ENCODE measurements at places on chromosomes 11 and 22. TPM values are rescaled to one million over a fixed set of nuclear protein-coding genes. Genes with fewer than 3 reads are reported as not detected.

FDX1 gene
- total RNA-seq: 10.2 TPM

DNA sequence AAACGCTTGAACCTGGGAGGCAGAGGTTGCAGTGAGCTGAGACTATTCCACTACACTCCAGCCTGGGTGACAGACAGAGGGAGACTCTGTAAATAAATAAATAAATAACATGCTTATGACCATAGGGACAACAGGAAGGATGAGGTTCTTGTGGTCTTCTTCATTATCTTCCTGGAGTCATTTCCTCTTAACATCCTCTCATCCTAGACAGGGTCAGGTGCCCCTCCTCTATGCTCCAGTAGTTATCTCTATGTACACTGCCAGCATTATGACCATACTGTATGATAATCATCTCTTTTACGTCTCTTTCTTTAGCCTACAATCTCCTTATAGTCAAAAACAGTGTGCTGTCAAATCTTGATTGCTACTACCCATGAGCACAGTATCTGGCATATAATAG is 17.7 kb downstream of the RAB30 start:
- no peak overlapping the region for H3K27ac ChIP-seq
- H3K36me3 ChIP-seq: no peaks in the 10 kb centered on the region
- H3K27me3 ChIP-seq: no peaks in the 10 kb centered on the region
- peaks cover 13% of the 10 kb centered on the region for H3K4me1 ChIP-seq
- H3K4me3 ChIP-seq: no peak overlapping the region

DNA sequence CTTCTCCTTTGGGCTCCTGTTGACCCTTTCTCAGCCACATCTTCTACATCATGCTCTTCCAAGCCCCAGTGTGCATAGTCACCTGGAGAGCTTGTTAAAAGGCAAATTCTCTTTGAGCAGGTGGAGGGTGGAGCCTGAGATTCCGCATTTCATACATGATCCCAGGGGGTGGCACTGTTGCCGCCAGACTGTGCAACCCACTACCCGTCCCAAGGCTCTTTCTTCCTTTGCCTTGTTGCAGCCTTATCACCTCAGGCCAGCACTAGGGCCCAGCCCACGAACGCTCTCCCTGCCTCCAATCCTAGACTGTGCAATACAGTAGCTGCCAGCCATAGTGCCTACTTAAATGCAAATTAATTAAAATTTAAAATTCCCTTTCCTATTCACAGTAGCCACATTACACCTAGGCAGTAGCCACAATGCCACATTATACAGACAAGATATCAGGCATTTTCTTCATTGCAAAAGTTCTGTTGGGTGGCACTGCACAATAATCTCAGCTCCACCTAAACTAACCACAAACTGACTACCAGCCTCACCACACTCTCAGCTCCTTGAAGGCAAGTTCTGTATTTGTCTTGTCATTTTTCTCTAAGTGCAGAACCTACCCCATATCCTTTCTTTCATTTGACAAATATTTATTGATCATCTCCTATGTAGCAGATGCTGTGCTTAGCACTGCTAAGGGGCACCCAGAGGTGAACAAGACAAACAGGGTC is 4.6 kb upstream of the KCNJ5 start:
- no peak for DNase-seq
- H3K4me3 ChIP-seq: no peak overlapping the region
- no peak overlapping the region for H3K27ac ChIP-seq
- H3K36me3 ChIP-seq: no peaks in the 10 kb centered on the region
- H3K4me1 ChIP-seq: peaks cover 13% of the 10 kb centered on the region
- H3K27me3 ChIP-seq: peaks cover 59% of the 10 kb centered on the region

DNA sequence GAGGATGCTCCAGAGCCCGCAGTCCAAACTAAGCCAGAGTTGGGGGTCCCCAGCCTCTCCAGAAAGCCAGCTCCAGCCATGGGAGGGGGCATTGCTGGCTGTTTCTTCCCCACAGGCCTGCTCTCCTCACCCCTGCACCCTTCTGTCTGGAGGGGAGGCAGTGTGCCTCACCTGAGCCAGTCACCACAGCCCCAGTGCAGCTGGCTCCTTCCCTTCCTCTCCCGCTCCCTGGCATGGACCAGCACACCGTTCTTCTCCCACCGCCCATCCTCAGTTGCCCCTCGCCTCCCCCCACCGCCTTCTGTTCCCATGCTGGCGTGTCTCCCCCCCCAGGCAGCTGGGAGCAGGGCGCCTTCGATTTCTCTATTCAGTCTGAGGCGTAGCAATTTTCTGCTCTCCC is 110.5 kb upstream of the THY1 start:
- H3K36me3 ChIP-seq: no peaks in the 10 kb centered on the region
- H3K27me3 ChIP-seq: peaks cover 2% of the 10 kb centered on the region
- no peaks in the 10 kb centered on the region for H3K4me1 ChIP-seq
- no peak for DNase-seq
- H3K4me3 ChIP-seq: no peak overlapping the region
- H3K27ac ChIP-seq: no peak overlapping the region

DNA sequence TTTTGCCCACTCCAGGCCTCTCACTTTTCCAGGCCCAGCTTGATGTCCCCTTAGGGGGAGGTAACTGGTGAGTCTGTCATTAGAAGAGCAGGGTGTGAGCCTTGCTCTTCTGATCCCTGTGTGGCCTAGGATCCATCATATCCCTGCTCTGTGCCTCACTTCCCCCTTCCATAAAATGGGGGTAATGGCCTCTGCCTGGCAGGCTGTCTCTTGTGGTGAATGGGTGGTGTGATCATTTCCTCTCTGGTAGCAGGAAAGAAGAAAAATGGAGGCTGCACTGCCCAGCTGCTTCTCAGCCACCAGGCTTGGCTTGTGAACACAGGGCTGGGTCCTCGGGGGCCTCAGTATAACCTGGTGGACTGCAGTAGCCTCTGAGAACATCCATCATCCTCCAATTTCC is 5.6 kb downstream of the ARHGEF17 start:
- H3K4me3 ChIP-seq: no peak overlapping the region
- no peaks in the 10 kb centered on the region for H3K36me3 ChIP-seq
- H3K27ac ChIP-seq: no peak overlapping the region
- peaks cover 9% of the 10 kb centered on the region for H3K4me1 ChIP-seq
- H3K27me3 ChIP-seq: peaks cover 8% of the 10 kb centered on the region

KIF18A gene
- 5.3 TPM for total RNA-seq

DNA sequence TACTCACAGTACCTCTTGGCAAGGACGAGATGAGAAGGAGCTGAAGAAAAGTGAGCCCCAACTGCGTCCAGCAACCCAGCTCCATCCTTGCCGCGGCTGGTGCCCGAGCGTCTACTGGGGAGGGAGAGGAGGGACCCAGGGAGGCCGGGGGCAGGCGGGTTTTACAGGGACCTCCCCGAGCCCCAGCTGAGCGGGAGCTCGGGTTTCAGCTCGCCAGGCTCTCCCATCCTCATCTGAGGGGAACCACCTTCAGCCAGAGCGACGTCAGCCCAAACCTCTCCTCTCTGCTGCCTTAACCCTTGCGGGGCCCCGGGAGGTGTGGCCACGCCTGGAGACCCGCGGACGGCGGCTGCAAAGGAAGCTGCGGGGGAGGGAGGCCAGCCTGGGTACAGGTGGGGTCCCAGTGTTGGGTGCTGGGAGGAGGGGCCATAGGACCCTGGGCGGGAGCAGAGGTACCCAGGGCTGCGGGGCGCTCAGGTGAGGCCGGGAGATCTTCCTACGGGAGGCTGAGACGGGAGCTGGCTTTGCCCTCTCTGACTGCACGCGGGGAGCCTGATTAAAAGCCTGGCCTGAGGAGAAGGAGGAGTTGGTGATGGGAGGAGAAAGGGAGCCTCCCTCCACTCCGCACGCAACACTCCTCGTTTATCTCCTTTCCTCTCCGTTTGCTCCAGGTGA is at the start of gene PAMR1:
Gene PAMR1, minus strand, starts transcription at position 116 of the 675 bp plus-strand sequence. Its CDS starts 31 bp downstream, at position 85.
- H3K27me3 ChIP-seq: peaks cover 40% of the 10 kb centered on the region
- no peak within 1 kb of the TSS for H3K27ac ChIP-seq
- no peak within 1 kb of the TSS for H3K4me3 ChIP-seq
- DNase-seq: no peak
- H3K4me1 ChIP-seq: peaks cover 6% of the 10 kb centered on the region
- no peaks in the 10 kb centered on the region for H3K36me3 ChIP-seq

GRCh38 chr11:57237204-57237681 is at the start of gene APLNR:
Gene APLNR (minus strand): TSS chr11:57237250. CDS start chr11:57237004, 246 bp downstream.
- no peak within 1 kb of the TSS for H3K27ac ChIP-seq
- H3K4me3 ChIP-seq: no peak within 1 kb of the TSS
- H3K27me3 ChIP-seq: peaks cover 30% of the 10 kb centered on the region
- H3K4me1 ChIP-seq: no peaks in the 10 kb centered on the region

DNA sequence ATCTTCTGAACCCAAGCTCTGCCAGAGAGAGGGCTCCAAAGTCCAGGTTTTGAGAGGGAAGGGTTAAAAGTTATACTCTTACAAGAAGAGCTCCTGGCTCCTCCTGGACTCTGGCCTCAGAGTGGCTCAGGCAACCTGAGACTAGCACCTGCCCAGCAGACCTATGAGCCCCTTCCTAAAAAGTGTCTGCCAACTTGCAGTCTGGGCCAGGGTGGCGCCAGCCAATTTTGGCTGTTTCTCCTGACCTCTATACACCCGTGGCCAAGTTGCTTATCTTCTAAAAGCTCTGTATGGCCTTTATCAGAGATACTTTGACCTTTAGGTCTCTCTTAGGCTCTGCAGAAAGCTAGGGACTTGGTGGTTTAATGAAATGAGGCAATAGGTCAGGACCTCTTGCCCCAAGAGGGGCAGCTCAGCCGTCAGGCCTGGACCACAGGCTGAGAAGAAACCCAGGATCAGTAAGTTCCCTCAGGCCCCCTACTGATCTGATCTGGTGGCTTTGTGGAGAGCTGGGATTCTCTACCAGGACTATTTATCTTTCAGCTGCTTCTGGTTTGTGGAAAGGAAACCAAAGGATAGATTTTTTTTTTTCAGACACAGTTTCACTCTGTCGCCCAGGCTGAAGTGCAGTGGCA is 10.3 kb upstream of the UCP3 start:
- no peak overlapping the region for H3K4me3 ChIP-seq
- H3K27me3 ChIP-seq: no peaks in the 10 kb centered on the region
- no peak for DNase-seq
- peaks cover 11% of the 10 kb centered on the region for H3K36me3 ChIP-seq

DNA sequence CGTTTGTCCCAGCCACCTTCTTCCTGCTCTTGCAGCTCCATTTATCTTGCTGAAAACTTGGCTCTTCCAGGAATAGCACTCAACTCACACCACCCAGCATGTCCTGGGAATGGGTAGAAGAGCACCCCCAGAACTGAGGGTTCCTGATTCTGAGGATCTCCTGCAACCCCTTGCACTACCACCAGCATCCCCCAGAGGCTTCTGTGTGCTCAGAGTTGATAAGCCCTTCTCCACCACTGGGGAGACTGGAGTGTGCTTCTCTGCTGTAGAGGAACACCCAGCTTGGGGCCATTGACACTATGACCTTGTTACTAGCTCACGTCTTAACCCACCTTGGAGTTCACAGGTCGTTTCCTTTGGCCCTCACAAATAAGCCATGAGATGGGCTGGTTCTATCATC is 121.0 kb downstream of the GRIK4 start:
- H3K4me3 ChIP-seq: no peak overlapping the region
- no peaks in the 10 kb centered on the region for H3K4me1 ChIP-seq
- H3K27ac ChIP-seq: no peak overlapping the region
- no peaks in the 10 kb centered on the region for H3K36me3 ChIP-seq

DNA sequence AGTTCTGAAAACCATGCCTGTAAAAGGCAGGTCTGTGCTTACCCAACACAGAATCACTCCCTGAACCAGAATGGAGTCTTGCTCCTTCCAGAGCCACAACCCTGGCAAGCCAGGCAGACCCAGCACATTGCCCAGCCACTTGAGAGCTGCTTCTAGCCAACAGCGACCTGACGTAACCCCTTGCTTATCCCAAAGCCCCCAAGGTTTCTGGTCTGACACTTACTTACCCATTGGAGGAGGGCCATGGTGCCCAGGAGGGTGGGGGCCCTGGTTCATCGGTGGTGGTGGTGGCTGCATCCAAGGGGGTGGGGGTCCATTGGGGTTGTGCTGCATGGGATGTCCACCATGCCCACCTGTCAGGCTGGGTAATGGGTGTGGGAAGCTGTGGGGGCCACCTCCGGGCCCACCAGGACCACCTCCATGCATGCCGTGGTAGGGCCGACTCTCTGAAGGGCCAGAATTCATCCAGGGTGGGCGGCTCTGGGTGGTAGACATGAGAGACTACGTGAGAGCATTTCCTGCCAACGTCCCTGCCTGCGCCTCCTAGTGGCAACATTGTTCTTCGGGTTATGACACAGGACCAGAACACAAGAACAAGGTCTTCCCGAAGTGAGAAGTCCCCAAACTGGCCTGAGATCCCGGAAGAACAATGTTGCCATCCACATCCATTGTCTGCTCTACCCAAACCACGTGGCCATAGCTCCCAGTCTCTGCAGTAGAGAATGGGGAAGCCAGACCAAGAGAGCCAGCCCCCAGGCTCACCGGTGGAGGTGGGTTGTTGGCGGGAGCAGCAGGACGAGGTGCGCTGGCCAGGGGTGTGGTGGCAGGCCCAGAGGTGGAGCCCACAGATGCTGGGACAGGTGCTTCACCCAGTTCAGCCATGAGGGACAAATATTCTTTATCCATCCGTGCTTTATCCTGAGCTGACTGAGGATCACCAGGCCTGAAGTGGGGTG is 7.8 kb upstream of the PYGM start:
- no peaks in the 10 kb centered on the region for H3K27me3 ChIP-seq
- no peak overlapping the region for H3K4me3 ChIP-seq
- peaks cover 100% of the 10 kb centered on the region for H3K36me3 ChIP-seq

FXYD6 gene
- not detected for total RNA-seq

MS4A15 gene
- total RNA-seq: not detected

- DNase-seq: no peak
- H3K27me3 ChIP-seq: peaks cover 7% of the 10 kb centered on the region
- H3K4me1 ChIP-seq: no peaks in the 10 kb centered on the region
These were observed 78.4 kb upstream of the ANO1 start for GRCh38 chr11:69999721-70000120.

ZBTB3 gene
- 2.3 TPM for total RNA-seq

SCGB2A2 gene
- total RNA-seq: not detected

DNA sequence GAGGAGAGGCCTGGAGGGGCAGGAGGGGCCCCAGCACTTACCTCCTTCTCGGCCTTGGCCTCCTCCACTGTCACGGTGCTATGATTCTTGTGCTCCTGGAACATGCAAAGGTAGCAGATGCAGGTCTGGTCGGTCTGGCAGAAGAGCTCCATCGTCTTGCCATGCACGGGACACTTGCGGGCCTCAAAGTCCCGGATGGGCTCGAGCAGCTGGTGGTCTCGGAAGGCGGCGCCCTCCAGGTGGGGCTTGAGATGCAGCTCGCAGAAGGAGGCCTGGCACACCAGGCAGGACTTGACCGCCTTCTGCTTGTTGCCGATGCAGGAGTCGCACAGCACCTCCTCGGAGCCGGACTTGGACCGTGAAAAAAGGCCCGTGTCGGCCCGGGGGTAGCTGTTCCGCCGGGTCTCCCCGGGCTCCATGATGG is 714 bp downstream of the TRIM29 start:
- no peak overlapping the region for H3K27ac ChIP-seq
- H3K27me3 ChIP-seq: no peaks in the 10 kb centered on the region
- no peaks in the 10 kb centered on the region for H3K4me1 ChIP-seq
- DNase-seq: peak; percentile 26
- no peak overlapping the region for H3K4me3 ChIP-seq

DNA sequence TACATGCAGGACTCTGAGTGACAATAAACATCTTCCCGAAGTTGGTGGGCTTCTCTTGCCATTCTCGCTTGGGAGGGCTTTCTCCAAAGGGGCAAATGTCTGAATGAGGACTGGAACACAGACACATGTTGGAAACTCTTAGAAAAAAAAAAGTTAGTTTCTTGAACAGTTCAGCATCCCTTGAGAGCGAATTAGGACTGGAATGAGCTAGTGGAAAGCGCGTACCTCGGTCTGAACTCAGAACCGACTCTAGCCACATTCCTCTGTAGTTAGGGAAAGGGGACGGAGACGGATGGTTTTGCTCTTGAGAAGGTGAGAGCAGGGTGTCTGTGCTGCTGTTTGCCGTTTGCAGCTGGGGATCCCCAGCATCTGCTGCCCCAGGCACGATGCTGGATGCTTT is 517.3 kb downstream of the TBC1D22A start:
- no peak overlapping the region for H3K27ac ChIP-seq
- no peaks in the 10 kb centered on the region for H3K36me3 ChIP-seq
- no peak overlapping the region for H3K4me3 ChIP-seq

- H3K4me1 ChIP-seq: no peaks in the 10 kb centered on the region
- no peak overlapping the region for H3K27ac ChIP-seq
These were observed 76.1 kb downstream of the KIRREL3 start for GRCh38 chr11:126924376-126925040.

Measured in CD4-positive, alpha-beta T cell (primary cell).